Activated naive CD4-positive, alpha-beta T cell treated with anti-CD3 and anti-CD28 coated beads for 36 hours (primary cell): ENCODE measurements at places on chromosomes 2 and 18. TPM values are rescaled to one million over a fixed set of nuclear protein-coding genes. Genes with fewer than 3 reads are reported as not detected.

The CDH19 gene
- total RNA-seq, result not detected

The AQP12B gene
- not detected for total RNA-seq

The FMNL2 gene
- 2.5 TPM for total RNA-seq

The SP140 gene
- 95.1 TPM for total RNA-seq

The ASIC4 gene
- not detected for total RNA-seq

The PFN4 gene
- total RNA-seq, result not detected

The CDH2 gene
- total RNA-seq, result not detected

GRCh38 chr2:66164470-66164869, 270.5 kb upstream of the MEIS1 start:
- H3K4me3 ChIP-seq, result no peak overlapping the region
- no peaks in the 10 kb centered on the region for H3K27me3 ChIP-seq
- H3K27ac ChIP-seq, result no peak overlapping the region
- H3K36me3 ChIP-seq, result no peaks in the 10 kb centered on the region
- H3K4me1 ChIP-seq, result no peaks in the 10 kb centered on the region

- DNase-seq, result no peak
- no peak overlapping the region for H3K27ac ChIP-seq
- H3K4me1 ChIP-seq, result no peaks in the 10 kb centered on the region
- H3K36me3 ChIP-seq, result peaks cover 4% of the 10 kb centered on the region
- H3K27me3 ChIP-seq, result no peaks in the 10 kb centered on the region
These were observed 33.7 kb upstream of the GTF2A1L start for GRCh38 chr2:48583961-48584360.

- peaks cover 8% of the 10 kb centered on the region for H3K4me1 ChIP-seq
- DNase-seq, result no peak
These were observed 121.1 kb downstream of the DTNB start for GRCh38 chr2:25552318-25552717.

DNA sequence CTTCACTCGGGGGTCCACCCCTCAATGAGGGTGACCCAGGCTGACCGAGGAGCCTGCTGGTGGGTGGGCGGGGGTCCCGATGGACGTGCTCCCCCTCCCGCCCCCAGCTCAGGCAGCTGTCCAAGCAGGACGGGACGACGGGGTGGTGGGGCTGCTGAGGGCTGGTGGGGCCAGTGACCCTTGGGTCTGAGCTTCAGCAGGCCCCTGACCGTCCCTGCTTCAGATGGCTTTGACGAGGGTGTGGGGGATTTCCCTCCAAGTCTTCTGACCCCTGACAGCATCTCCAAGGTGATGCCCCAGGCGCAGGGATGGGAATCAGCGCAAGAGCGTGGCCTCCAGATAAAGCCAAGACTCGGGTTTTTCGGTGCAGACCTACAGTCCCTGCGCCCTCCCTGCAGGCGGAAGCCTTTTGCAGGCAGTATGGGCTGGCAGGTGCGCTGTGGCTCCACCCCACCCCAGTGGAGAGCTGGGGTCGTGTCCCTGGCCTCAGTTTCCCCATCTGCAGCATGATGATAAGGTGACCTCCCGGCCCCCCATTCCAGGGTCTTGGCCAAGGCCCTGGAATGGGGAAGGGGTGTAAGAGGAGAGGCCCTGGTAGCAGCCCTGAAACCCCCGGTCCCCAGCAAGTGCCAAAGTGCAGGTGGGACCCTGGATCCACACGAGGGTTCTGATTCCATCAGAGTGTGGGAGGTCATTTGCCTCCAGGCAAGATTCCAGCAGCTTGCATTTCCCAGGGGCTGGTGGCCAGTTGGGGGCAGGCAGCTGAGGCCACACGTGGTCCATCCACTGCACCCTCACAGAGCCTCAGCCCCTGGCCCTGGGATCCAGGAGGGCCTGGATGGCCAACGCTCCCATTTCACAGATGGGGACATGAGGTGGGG, 8.7 kb downstream of the CROCC2 start:
- no peak for DNase-seq
- H3K27me3 ChIP-seq, result peaks cover 10% of the 10 kb centered on the region
- H3K4me3 ChIP-seq, result no peak overlapping the region
- no peaks in the 10 kb centered on the region for H3K4me1 ChIP-seq

GRCh38 chr2:201761101-201761500, 19.6 kb downstream of the ALS2 start:
- no peaks in the 10 kb centered on the region for H3K27me3 ChIP-seq
- H3K4me3 ChIP-seq, result no peak overlapping the region
- H3K36me3 ChIP-seq, result peaks cover 17% of the 10 kb centered on the region
- H3K4me1 ChIP-seq, result no peaks in the 10 kb centered on the region
- no peak overlapping the region for H3K27ac ChIP-seq
- DNase-seq, result no peak

DNA sequence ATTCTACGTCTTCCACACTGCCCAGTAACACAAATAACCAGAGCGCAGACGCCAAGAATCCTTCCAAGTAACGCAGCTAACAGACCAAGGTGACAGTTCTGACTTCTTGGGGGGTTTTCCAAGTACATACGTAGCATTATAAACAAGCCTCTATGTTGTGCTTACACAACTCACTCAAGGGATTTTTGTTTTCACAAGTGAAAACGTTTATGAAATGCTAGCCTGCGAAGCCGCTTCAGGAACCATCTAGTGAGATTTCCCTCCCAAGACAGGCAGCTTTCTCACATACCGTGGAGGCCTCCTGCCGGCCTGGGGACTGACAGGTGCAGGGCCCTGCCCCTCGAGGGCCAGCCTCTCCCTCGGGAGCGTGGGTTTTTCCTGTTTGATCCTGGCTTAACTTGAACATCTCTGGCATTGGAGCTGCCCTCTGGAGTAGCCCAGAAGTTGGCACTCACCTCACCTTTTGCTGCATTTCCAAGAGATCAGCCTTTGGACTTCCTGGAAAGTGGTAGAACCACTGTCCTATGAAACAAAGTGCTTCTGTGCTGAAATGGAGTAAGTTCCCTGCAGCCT, 151.1 kb downstream of the MBP start:
- no peak overlapping the region for H3K27ac ChIP-seq
- no peak overlapping the region for H3K4me3 ChIP-seq

- H3K27me3 ChIP-seq, result peaks cover 33% of the 10 kb centered on the region
- H3K36me3 ChIP-seq, result peaks cover 4% of the 10 kb centered on the region
- H3K27ac ChIP-seq, result no peak overlapping the region
These were observed 4.7 kb downstream of the IL1RL2 start for GRCh38 chr2:102191501-102191900.

DNA sequence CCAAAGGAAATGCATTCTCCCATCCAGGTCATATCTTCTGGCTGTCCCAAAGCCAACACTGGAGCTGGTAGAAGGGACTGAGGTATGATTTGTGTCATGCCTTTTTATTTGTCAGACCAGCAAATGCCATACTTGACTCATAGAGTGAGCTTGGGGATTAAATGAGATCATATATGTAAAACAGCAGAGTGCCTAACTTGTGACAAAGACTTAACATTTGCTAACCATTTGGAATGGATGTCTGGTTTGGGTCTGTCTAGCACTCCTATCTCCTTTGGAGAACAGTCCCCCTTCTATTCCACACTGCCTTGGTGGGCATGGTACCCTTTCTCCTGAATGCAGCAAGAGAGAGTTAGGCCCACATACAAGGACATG, 128.5 kb upstream of the LGALSL start:
- H3K27ac ChIP-seq, result peak overlapping the region; percentile 93
- peak; percentile 49 for DNase-seq
- H3K27me3 ChIP-seq, result no peaks in the 10 kb centered on the region

DNA sequence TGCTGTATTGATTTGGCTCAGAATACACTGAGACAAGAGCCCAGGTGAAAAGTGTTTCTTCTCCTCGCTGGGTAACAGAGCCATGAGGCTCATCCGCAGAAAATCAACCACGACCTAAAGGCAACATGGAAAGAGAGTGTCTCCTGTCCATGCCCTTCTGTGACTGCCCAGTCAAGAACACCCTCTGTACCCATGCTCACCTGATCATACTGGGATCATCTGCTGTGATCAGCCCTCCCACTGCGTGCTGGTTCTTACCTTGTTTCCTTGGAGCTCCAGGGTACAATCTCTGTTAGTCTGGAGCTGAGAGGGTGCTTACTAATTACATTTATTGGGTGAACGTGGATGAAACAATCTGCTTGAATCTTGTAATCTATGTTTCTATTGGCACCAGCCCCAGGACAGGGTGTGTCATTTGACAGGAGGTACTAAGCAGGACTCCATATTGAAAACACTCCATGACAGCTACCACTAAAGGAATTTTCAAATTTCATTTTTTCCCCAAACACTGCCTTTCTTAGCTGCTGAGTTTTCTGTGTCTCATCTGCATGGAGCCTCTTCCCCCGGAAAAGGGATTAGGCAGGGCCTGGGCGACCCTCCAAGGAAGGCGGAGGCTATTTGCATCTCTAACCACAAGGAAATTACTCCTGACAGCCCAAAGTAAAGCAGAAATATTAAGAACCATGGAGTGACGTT, 39.7 kb upstream of the GRP start:
- no peaks in the 10 kb centered on the region for H3K4me1 ChIP-seq
- DNase-seq, result no peak
- H3K4me3 ChIP-seq, result no peak overlapping the region
- peaks cover 12% of the 10 kb centered on the region for H3K27me3 ChIP-seq
- H3K36me3 ChIP-seq, result no peaks in the 10 kb centered on the region
- H3K27ac ChIP-seq, result no peak overlapping the region

DNA sequence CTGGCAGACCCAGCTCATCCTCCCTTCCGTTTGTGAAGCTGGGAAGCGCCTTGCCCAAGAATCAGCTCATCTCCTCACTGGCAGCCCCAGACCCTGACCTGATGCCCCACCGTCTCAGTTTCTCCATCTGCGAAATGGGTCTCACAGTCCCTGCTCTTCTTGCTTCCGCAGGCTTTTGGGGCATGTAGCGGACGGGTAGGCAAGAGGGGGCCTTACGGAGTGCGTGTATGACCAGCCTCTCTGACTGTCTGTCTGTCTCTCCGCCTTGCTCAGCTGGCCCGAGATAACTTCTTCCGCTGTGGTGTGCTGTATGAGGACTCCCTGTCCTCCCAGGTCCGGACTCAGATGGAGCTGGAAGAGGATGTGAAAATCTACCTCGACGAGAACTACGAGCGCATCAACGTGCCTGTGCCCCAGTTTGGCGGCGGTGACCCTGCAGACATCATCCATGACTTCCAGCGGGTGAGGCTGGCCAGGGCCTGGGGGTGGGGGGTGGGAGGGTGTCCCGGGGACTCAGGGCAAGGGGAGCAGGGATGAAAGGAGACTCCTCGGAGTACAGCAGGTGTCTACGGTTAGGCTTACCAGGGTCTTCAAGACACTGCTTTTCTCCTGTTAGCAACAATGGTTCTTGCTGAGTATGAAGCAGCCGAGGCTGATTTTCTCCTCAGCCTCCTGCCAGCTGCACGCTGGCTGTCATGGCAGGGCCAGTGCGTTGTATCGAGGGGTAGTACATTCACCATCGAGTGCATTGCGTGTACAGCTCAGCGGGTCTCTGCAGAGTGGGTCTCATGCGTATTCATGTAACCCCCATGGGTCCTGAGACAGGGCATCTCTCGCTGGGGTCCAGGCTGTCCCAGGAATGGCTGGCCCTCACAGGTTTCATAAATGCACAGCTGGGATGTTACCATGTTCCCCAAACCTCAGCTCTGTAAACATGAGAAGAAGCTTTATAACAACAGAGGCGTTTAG, 10.9 kb downstream of the ITM2C start:
- no peak overlapping the region for H3K4me3 ChIP-seq
- no peaks in the 10 kb centered on the region for H3K27me3 ChIP-seq
- H3K27ac ChIP-seq, result no peak overlapping the region
- no peak for DNase-seq

DNA sequence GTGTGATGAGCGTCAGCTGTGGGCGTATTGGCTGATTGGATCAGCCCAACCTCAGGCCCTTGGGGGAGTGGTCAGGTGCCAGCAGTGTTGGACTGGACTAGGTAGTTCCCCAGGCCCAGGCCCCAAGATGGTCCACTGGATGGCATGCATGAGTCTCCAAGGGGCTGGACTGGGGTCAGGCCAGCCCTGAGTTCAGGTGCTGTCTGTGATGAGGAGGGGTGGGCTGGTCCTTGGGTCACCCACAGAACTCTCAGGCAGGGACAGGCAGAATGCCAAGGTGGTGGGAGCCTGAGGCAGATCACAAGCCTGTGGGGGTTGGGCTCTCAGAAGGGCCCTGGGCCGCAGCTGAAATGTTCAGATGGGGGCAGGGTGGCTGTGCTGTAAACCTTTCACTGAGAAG, 59.5 kb upstream of the THUMPD2 start:
- no peak for DNase-seq
- no peak overlapping the region for H3K4me3 ChIP-seq
- peaks cover 7% of the 10 kb centered on the region for H3K27me3 ChIP-seq
- H3K4me1 ChIP-seq, result no peaks in the 10 kb centered on the region
